Renal cortical epithelial cell (primary cell): ENCODE measurements at places on chromosomes 13 and 19. TPM values are rescaled to one million over a fixed set of nuclear protein-coding genes. Genes with fewer than 3 reads are reported as not detected.

The NOVA2 gene
- under 0.01 TPM in 1 of 2 replicates, not detected in the other for total RNA-seq

DNA sequence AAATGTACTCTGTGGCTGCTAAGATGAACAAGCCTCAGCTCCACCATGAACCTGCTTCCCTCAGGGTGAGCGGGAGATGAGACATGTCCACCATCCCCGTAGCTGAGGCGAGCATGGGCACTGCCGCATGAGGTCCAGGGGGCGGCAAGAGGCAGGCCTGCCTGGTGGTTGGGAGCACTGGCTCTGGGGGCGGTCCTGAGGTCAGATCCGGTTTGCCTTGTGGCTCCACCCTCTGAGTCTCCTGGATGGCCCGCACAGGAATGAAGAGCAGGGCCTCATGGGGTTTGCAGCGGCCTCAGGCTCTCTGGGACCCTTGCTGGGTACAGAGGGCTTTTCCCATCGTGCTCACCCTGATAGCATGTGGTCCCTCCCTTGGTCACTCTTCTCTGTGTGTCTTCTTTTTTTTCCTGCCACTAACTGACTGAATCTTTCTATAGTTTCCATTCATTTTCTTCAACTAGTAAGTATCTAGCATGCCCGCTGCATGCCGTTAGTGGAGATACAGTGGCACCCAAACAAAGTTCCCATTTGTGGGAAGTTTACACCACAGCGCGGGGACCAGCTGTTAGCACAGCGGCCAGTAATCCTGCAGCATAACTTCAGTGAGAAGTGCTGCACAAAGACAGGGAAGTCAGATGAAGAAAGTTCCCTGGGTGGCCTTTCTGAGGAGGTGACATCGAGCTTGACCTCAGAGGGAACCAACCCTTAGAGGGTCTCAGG is 37.3 kb downstream of the CAPN12 start:
- no peak for DNase-seq

- no peak for DNase-seq
Observed at GRCh38 chr19:2249880-2250765, 1.0 kb downstream of the AMH start.

- no peak for DNase-seq
Observed at GRCh38 chr19:46579361-46579879, 21.7 kb upstream of the CALM3 start.

GRCh38 chr19:33437393-33437820 is 63.9 kb downstream of the CEBPG start:
- no peak for DNase-seq
